ENCODE measurements at places on chromosomes 1 and 21. TPM values are rescaled to one million over a fixed set of nuclear protein-coding genes. Genes with fewer than 3 reads are reported as not detected.
A peak's percentile ranks its signal among the peaks of the same experiment; 100 is the strongest.

DNA sequence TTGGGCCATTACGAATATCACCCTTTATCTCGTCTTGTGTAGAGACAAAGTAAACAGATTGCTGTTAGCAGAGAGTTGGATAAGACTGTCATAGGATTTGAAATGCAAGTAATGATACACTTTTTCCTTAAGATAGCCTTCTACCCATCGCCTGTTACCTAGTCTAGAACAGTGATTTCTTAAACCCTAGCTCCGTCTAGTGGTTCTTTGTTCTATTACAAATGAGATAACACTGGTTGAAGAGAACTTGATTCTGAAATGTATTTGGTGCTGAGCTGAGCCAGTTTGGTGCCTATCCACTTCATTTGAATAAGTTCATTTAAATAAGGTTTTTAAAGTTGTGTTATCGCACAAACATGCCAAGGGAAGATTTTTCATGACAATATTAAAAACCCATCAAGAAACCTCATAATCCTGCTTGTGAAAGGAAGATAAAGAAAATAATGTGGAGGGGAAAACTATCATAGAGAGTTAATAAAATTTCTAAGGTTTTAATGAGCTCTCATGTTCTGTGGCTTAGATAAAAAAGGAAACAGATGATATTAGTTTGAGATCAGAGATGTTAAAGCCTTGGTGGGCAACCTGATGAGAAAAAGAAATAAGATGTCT is 1.5 kb upstream of the KCNH1 start:
- DNase-seq = no peak

DNA sequence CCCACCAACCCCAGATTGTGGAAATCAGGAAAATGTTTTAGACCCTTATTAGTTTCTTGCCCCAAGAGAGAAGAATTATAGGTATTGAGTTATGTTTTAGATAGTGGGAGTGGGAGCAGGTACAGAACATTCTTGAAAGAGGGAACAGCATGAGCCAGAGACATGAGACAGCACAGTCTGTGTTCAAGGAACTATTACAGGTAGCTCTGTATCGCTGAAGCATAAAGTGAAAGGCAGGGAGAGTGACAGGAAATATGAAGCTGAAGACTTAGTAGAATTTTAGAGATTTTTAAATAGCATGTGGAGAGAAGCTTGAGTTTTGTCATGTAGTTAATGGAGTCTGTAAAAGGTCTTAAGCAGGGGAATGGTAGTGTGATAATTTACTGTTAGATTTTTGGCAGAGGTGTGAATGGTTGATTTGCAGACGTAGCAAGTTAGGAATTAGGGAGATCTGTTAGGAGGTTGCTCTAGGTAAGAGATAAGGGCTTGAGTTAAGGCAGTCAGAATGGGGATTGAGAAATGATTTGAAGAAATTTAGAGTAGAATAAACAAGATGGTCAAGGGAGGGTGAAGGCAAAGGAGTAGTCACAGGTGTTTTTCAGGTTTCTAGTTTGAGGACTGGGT is 11.6 kb downstream of the SUCO start:
- no peak for DNase-seq

GRCh38 chr1:218377143-218377660 is 32.1 kb downstream of the TGFB2 start:
- DNase-seq = no peak

GRCh38 chr1:27521861-27522431 is 32.0 kb upstream of the WASF2 start:
- no peak for DNase-seq

Gene LCA5L
- total RNA-seq = 1.6 TPM

DNA sequence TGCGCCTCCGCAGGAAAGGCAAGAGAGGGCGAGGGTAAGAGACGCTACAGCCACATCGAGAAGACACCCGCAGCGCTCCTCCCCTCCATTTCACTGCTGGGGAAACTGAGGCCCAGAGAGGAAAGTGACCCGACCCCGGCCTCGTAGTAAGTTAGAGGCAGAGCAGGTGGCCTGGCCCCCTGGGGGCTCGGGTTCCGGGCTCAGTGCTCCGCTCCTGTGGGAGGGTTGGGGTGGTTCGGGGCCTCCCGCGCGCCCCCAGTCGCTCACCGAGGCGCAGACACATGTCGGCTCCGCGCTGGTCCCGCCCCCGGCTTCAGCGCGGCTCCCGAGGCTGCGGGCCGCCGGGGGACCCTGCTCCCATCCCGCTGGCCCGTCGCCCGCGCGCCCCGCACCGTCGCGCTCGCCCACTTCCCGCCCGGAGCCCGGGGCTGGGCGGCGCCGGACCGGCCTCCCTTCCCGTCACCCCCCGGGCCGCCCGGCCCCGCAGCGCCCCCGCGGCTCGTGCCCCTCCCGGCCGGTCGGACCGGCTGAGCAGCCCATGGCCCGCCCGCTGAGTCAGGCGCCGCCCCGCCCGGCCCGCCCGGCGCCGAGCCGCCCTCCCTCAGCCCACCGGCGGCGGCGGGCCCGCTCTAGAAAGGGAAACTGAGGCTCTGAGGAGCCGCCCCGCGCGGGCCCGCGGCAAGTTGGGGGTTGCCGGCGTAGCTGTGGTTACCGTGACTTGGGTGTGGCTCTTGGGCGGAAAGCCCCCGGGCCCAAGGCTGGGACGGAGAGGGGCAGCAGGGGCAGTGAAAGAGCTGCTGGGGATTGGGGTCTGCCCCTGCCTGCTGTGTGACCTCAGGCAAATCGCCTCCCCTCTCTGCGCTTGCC is at the start of gene TMEM54:
Gene TMEM54, minus strand, starts transcription at position 434 of the 867 bp plus-strand sequence. Its CDS starts 151 bp downstream, at position 283.
- peak; percentile 91 for DNase-seq

Gene DISP1
- total RNA-seq = 4.9 TPM

Gene APOBEC4
- total RNA-seq = 0.55 TPM

Gene KRTAP22-1
- not detected for total RNA-seq

- DNase-seq = peak; percentile 80
Observed at GRCh38 chr21:35256468-35256988, 207.4 kb upstream of the RUNX1 start.

DNA sequence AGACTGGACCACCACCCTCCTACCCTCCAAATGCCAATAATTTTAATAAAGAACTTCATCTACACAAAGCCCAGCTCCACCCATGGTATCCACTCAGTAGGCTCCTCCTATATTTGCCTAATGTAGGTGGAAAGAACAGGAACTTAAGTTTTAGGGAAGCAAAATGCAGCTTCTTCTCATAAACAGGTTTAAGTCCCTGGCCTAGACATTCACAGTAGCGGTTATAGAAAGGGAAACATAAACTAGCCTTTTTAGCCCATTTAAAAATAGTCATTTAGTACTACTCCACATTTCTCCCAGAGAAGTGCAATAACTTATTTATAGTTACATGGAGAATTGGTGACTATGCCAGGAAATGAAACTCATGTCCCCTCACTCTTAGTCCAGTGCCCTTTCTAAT is 56.6 kb upstream of the CPLANE2 start:
- no peak for DNase-seq

Data from mucosa of descending colon (tissue), 3 donors.